ENCODE measurements at places on chromosomes 1 and 21. TPM values are rescaled to one million over a fixed set of nuclear protein-coding genes. Genes with fewer than 3 reads are reported as not detected.

XCL1 gene
- 1.2 TPM for total RNA-seq

BRDT gene
- total RNA-seq = not detected

DNA sequence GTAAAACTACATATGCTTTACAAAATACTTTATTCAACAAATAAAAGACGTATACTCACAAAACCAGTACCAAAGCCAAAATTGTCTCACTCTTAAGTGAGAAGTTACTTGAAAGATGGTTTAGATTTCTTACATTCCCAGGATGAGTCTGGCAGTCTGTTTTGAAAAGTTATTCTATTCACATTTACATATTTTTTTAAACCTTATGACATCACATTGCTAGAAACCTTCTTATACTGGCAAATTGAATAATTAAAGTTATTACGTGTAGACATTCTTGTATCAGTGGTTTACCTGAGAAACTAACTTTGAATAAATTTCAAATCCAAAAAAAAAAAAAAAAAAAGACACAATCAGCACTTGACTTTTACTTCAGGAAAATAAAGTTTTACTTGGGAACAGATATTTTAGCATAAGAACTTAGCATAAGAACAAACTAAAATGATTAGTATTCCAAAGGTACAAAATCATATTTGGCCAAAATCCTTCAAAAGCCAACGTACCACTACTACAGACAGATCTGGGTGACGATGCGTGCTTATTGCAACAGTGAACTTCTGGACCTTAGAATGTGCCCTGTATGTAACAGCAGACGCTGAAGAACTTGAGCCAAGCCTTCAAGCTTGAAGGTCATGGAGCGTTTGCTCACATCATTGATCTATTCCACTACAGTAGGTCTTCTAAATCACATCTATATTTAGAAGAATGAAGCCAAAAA is 2.5 kb downstream of the CDC42BPA start:
- no peak for DNase-seq

MYBPHL gene
- not detected for total RNA-seq

Measured in activated CD4-positive, alpha-beta memory T cell treated with anti-CD3 and anti-CD28 coated beads for 36 hours (primary cell).